Endodermal cell (in vitro differentiated cells): ENCODE measurements at places on chromosomes 3 and 15.
A peak's percentile ranks its signal among the peaks of the same experiment; 100 is the strongest.

DNA sequence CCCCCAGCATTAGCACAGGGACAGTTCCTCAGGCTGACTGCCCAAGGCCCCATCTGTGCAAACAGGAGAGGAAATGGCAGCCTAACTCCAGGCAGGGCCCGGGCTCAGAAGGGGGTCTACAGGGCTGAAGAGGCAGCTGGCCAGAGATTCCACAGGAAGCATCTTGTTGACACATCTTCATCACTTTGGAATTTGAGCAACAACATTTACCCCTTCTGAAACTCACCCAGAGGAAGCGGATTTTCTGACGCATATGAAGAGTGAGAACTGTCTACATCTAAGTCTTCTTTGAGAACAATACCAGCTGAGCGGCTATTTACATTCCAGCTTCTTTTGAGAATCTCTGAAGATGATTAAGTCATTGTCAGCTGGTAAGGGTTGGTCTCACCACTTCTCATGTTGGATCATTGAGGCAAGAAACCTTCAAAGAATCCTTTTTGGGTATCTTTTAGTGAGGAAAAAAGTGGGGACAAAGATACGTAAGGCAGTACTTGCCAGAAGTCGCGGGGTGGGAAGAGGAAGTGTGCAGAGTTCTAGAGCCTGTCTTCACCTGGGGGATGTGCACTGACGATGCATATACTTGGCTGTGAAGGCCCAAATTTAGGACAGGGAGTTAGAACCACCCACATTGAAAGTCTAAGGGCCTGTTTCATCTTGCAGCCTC, 25.4 kb upstream of the SRP14 start:
- peak; percentile 87 for DNase-seq

DNA sequence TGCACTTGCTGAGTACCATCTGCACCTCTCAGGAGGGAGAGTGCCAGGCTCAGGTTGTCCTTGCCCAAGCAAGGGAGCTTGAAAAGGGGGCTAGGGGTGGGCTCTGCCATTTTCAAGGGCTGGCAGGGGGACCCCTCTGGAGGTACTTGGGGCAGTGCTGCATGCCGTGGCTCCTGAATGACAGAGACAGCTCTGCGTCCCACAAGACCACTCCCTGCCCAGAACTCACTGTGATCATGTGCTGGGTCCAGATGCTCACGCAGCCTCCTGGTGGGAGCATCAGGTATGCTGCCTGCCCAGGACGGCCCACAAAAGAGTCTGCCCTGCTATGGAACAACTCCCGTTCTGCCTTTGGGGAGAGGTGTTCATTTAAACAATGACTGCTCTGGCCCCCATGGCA, 165.2 kb downstream of the GOLGA6L4 start:
- peak; percentile 44 for DNase-seq

DNA sequence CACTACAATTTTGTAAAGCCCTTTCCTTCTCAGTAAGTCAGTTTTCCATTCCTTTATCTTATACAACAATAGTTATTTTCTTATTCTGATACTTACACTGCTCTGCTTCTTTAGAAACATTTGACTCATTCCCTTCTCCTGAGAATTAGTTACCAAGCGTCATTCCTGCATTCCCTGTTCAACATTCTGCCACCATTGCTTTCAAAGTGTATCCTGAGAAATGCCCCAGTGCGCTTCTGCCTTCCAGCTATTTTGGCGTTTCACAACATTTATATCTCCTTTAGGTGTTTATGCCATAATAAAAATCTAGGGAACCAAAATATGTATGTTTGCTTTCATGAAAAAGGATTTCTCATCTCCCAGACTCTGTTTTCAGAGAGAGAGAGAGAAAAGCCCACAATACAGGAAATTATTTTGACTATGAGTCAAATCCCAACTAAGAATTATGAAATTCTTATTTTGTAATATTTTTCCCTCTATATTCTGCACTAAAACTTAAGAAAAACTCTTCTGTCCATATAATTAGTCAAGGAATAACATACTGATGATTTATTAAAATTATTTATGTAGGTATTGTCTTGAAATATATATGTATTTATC, 118.2 kb upstream of the RAP2B start:
- DNase-seq: no peak

GRCh38 chr3:195892105-195893043, 16.0 kb downstream of the TNK2 start:
- peak; percentile 59 for DNase-seq

DNA sequence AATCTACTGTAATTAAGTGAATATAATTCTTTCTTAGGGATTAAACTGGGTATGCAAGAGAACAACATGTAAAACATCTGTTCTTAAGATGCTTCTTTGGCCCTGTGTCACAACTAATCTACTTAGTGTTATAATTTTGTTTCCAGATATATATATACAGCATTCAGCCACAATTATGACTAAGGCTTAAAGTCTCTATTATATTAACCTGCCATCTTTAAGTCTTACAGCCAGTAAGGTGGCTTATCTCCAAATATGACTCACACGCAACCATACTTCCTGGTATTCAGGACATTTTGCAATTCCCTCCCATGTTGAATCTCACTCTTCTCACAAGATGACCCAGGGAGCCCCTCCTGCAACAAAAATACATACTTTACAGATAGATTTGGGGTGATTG, 6.6 kb upstream of the KBTBD8 start:
- DNase-seq: no peak

- no peak for DNase-seq
These were observed 6.9 kb upstream of the SACM1L start for GRCh38 chr3:45682311-45682710.

GRCh38 chr15:70439304-70439877, 324.0 kb downstream of the UACA start:
- no peak for DNase-seq

DNA sequence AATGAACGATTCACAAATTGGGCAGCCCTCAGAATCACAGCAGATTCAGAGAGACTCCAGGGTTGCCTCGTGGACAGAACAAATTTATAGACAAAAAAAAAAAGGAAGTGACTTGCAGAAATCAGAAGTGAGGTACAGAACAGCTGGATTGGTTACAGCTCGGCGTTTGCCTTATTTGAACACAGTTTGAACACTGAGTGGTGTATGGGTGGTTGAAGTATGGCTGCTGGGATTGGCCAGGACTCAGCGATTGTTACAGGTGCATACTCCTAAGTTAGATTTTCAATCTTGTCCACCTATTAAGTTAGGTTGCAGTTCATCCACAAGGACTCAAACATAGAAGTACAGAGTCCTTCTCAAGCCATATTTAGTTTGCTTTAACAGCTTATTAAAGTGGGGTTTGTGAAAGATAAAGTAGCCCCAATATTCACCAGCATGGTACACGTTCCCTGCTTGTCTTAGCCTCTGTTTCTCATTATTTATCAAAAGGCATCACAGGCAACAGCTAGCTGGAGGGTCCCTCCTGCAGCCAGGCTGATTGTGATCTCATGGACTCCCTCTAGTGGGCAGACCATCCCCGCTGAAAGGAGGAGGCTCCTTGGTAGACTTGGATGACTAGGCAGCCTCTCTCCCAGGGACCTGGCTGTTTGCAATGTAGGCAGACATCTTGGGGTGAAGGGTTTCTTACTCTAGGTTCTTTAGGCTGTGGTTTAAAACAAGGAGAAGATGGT, 17.6 kb upstream of the ALDH1L1 start:
- DNase-seq: peak; percentile 90

DNA sequence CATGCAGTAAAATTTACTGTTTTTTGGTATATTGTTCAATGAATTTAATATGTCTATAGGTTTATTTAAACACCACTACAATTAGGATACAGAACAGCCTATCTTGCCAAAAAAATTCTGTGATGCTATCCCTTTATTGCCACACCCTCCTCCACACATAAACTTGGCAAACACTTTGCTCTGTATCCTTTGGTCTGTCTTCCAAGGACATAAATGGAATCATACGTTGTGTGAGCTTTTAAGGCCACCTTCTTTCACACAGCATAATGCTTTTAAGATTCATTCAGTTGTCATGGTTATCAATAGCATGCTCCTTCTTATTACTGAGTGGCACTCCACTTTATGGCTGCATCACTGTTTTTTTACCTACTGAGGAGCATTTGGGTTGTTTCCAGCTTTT, 71.5 kb downstream of the CERS3 start:
- DNase-seq: no peak

- no peak for DNase-seq
These were observed 355.1 kb upstream of the STAC start for GRCh38 chr3:36025232-36025631.

DNA sequence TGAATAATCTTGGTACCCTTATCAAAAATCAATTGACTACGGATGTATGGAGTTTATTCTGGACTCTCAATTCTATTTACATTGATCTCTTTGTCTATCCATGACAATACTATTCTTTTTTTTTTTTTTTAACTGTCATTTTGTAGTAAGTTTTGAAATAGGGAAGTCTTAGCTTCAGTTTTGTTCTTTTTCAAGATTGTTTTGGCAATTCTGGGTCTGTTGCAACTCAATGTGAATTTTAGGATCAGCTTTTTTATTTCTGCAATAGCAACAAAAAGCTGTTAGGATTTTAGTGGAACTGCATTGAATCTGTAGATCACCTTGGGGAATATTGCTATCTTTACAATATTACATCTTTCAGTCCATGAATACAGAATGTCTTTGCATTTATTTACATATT, 21.4 kb downstream of the BTLA start:
- DNase-seq: no peak

GRCh38 chr3:55061720-55062034, 133.8 kb upstream of the LRTM1 start:
- DNase-seq: no peak

DNA sequence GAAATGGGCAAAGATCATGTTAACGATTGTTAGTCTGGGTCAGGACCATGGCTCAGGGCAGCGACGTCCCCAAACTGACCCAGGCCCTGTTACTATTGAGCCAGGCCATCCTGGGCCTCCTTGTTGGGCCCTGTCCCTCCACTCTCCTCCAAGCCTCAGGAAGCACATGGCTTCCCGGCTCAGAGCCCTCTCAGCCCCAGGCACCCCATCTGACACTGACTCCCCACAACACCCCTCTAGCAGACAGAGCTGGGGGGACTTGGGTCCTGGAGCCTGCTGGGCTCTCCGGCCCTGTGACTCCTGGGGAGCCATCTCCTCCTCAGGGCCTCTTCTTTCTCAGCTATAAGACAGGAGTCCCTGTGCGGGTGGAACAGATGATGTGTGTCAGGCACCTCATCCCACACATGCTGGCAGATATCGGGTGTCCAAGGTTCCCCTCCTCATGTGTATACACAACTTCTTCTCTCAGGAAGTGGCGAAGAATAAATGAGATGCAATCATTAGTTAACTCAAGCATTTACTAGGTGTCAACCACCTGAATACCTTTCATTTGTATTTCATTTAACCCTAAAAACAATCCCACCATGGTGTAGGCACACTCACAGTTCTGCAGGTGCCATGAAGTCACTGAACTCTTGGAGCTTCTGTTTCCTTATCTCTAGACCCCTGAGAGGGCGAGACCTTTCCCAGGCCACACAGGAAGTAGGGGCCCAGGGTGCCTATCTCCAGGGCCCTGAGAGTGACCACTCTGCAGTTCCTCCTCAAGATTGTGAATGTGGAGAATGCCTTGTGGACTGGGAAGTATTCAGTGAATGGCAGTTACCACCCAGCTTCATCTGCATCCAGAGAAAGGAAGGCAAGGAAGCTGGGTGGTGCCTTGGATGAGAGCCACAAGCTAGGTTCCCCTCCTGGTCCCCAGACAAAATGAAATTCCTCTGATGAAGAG, 282.5 kb upstream of the TLE3 start:
- peak; percentile 62 for DNase-seq

GRCh38 chr3:64352639-64352992, 127.3 kb upstream of the PRICKLE2 start:
- DNase-seq: no peak

GRCh38 chr3:124602980-124603627, 127.1 kb upstream of the UMPS start:
- DNase-seq: no peak

- DNase-seq: peak; percentile 75
These were observed 730 bp downstream of the HIGD1A start for GRCh38 chr3:42803414-42804105.

- no peak for DNase-seq
These were observed 21.3 kb upstream of the NR2F2 start for GRCh38 chr15:96309143-96309660.

GRCh38 chr3:157136647-157137387, 23.1 kb downstream of the CCNL1 start:
- no peak for DNase-seq

DNA sequence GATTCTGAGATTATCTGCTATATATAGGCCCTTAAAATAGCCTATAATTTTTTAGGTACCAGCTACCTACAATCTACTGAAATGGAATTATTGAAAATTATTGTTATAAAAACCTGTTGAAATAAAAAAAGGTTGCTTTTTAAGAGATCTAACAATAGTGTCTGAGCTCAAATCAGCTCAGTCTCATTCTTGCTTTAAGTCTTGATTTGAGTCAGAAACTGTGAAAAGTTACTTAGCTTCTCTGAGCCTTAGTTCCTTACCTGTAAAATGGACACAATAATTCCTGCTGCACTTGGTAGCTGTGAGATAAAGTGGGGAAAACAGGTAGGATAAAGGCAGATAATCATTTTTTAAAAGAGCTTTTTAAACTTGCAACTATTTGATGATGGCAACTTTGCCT, 118.8 kb upstream of the UBE2E2 start:
- no peak for DNase-seq

- no peak for DNase-seq
These were observed 139.8 kb downstream of the KCNMB2 start for GRCh38 chr3:178676077-178676476.

- DNase-seq: no peak
These were observed 25.1 kb upstream of the GOLGA8B start for GRCh38 chr15:34608517-34608916.

- DNase-seq: no peak
These were observed 273.4 kb downstream of the ARRDC4 start for GRCh38 chr15:98233873-98234272.

DNA sequence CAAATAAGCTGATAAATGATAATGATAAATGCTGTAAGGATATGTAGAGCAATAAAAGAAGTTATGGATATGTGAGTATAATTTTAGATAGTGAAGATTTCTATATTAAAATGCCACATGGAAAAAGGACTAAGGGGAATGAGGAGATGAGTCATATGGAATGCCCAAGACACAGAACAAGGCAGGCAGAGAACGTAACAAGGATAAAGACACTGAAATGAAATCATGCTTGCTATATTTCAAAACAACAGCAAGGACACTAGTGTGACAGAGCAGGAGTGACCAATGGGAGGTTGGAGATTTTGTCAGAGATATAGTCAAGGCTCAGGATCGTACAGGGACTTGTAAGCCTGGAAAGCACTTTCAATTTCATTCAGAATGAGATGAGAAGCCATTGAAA, 621.5 kb upstream of the SEMA6D start:
- no peak for DNase-seq

DNA sequence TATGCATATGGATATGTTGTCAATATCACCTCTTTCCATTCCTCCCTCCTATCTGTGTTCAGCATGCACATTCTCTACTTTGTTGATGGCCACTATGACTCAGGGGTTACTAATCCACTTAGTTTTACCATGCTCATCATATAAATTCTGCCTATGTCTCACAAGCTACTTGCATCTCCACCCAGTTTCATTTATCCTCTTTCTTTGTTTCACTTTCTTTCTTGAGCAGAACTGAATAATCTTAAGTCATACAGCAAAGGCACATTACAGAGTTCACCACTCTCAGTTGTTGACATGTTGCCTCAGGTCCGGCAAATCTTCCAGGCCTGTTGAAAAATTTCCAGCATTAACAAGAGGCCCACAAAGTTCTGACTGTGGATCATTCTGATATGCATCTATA, 71.5 kb downstream of the SSR3 start:
- DNase-seq: no peak

- peak; percentile 36 for DNase-seq
These were observed 26.7 kb downstream of the SLC12A8 start for GRCh38 chr3:125185805-125186204.

- no peak for DNase-seq
These were observed 83.2 kb downstream of the RASA2 start for GRCh38 chr3:141570068-141570467.
